MCF 10A (cell line): ENCODE measurements at places on chromosomes 1 and 21. TPM values are rescaled to one million over a fixed set of nuclear protein-coding genes. Genes with fewer than 3 reads are reported as not detected.

DNA sequence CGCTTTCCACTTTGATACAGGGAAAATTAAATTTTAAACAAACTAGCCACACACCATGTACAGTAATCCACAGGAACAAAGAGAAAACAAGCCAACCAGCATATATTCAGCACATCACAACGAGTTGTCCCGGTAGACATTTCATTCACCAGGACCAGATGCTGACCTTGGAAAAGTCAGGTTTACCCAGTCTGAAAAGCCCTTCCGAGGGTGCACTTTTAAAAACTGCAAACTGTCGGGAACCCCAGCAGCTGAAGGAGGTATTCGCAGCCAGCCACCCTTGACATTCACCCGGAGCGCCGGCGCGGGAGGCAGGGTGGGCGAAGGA lies 1.2 kb downstream of the MCOLN3 start:
- DNase-seq, result no peak

- no peak for DNase-seq
Measured at GRCh38 chr1:32031578-32032274, 18.1 kb downstream of the KHDRBS1 start.

GRCh38 chr1:92184632-92185031 lies 33.1 kb upstream of the C1orf146 start:
- peak; percentile 74 for DNase-seq

Gene SDHC
- total RNA-seq, result 204 and 224 TPM in 2 replicates

- peak; percentile 55 for DNase-seq
Measured at GRCh38 chr1:157678721-157679120, 21.8 kb downstream of the FCRL3 start.

GRCh38 chr21:31780944-31781343 lies 49.0 kb upstream of the SCAF4 start:
- DNase-seq, result peak; percentile 54

DNA sequence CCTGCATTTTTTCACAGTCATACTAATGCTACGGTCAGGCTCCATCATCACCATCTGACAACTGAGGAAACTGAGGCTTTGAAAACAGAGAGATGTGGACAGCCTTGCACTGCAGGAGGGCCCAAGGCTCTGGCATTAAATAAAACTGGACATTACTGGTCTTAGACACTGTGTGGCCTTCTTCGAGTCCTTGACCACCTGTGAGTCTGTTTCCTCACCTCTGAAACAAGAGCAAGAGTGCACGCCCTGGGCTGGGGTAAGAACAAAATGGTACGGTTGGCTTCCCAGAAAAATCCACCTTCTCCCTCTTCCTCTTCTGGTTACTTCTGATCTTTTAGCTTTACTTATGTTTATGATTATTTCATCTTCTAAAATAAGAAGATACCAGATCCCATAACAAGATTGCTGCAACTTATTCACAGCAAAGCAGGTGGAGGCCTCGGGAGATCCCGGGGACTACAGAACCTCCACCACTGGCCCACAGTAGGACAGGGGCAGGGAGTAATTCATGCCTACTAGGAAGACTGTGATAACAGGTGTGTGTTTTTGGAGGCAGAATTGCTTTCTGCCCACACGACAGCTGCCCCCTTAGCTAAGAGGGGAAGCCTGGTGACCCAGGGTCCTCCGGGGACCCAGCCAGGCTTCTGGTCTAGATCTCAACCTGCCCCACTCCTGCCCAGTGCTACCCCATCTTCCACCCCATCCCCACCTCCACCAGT lies 156.4 kb upstream of the EDN2 start:
- no peak for DNase-seq

GRCh38 chr1:241985787-241986186 lies 13.1 kb downstream of the MAP1LC3C start:
- peak; percentile 80 for DNase-seq

Gene CCDC30
- 2.2 and 3.2 TPM in 2 replicates for total RNA-seq

DNA sequence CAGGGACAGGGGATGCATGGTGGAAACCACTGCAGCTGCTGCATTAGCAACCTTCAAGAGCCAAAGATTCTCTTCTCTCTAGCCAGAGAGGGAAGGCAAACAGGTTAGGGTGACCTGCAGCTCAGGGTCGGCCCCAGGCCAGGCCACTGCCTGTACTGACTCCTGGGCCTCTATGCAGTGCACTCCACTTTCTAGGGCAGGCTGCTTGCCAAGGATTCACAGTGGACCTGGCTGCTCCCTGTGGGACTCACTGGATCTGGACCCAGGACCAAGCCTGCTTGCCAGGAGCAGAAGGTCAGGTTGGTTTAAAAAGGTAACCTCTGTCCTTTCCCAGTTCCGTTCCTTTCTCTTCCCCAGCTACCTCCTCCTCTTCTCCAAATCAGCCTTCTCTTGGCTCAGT lies 52.4 kb downstream of the HIVEP3 start:
- no peak for DNase-seq

DNA sequence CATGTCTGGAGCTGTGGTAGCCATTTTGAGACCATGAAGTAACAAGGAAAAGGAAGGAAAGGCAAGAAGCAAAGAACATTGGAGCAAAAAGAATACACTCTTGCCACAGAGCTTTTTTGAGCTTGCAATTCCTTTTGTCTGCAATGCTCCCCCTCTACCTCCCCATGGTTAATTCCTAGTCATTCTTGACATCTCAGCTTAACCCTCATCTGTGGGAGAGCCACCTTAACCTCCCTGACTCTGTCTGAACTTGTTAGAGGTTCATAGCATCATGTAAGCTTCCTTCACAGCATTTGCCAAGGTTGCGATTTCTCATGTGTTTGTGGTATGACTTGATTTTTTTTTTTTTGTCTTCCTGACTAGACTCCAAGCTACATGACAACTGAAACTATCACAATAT lies 564.1 kb upstream of the PLXNA2 start:
- peak; percentile 89 for DNase-seq

GRCh38 chr1:173266841-173267240 lies 59.7 kb upstream of the TNFSF4 start:
- no peak for DNase-seq

DNA sequence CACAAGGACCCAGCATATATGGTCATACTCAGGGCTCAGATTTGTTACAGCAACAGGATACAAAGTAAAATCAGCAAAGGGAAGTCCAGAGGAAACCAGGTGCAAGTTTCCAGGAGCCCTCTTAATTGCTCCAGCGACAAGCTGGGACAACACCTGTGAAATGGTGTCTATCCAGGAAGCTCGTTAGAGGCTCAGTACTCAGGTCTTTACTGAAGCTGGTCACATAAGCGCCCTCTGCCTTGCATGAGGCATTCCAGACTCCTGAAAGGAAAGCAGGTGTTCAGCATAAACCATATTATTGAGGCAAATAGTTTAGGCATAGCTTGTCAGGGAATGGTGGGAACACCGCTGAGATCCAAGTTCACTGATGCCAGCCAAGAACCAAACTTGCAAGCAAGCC lies 231.0 kb downstream of the SLC35F3 start:
- no peak for DNase-seq

GRCh38 chr1:203662360-203662759 lies 35.7 kb downstream of the ATP2B4 start:
- DNase-seq, result no peak

- DNase-seq, result peak; percentile 39
Measured at GRCh38 chr1:198232378-198232777, 75.6 kb downstream of the NEK7 start.

GRCh38 chr1:247104965-247105364 lies 809 bp upstream of the ZNF669 start:
- DNase-seq, result no peak

Gene BGLAP
- total RNA-seq, result 1.9 and 2.6 TPM in 2 replicates

DNA sequence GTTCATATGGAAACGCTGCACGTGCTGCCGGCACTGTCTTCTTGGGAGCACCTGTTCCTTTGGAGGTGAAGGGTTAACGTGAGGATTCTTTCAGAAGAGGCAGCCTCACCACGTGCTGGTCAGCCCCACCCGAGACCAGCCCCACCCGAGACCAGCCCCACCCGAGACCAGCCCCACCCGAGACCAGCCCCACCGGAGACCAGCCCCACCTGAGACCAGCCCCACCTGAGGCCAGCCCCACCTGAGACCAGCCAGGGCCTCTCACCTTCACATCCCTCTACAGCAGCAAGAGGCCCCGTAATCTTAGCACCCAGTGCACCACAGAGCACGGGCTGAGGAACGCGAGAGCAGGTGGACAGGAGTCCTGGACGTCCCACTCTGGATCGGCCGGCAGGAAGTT lies 18.0 kb downstream of the PRDM16 start:
- DNase-seq, result no peak

Gene DCST2
- 0.91 and 1.8 TPM in 2 replicates for total RNA-seq

GRCh38 chr21:43623588-43623987 lies 35.7 kb downstream of the HSF2BP start:
- no peak for DNase-seq

Gene HNRNPU
- 454 and 572 TPM in 2 replicates for total RNA-seq

Gene B3GALT2
- not detected in 2 replicates for total RNA-seq
